ENCODE measurements at places on chromosomes 2 and 18.

GRCh38 chr2:33312355-33312754 lies 164.1 kb upstream of the RASGRP3 start:
- no peak for ATAC-seq

DNA sequence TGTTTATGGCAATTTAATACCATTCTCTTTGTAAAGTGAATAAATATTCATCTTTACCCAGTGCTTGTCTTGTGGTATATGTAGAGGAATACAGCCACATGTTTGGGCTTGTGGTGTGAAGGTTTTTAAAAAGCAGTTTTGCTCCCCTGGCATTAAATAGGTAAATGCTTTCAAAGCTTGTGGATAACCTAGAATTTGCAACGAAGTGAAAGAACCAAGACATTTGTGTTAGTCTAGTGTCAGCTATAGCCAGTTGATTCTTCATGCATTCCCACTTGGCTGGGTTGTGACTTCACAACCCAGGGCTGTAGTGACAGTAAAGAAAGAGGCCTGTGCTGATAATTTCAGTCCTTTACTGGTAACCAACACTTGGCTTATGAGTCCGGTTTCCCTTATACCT lies 32.9 kb upstream of the TOGARAM2 start:
- no peak for ATAC-seq

DNA sequence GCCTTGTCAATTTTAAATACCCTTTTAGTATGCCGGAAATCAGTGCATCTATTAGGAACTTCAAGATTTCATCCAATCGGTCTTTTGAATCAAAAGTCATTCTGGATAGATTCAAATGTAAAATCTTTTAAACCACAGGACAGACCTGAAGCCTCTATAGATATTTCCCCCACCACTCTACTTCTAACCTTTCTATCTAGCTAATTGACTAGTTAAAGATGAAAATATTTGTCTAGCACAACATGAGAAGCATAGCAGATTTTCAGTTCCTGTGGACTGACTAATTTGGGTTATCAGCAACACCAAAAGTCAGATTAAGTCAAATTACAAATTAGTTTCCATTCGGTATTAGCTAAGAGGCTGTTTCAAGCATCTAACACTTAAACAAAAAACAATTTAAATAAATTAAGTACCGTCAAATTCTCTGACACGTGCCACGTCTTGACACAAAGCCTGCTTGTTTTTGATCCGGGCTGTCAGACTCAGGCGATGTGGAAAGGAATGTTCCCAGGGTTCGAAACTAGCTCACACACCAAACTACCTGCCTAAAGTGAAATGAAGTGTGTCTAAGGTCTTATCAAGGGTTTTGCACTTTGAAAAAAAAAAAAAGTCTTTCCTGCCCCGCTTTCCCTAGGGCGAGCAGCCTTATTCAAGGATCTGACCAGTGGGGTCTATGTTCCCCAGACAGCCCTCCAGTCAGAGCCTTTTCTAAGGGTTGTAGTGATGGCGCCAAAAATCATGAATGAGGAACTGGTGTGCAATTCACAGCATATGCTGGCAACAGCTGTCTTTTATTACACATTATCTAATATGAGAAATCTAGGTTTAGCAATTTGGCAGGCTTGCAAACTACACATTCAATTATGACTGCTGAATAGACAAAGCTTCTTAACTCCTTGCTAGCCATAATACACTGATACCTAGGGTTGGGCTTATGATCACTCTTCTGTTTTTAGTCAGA lies 4.7 kb downstream of the CYTIP start:
- ATAC-seq = no peak

DNA sequence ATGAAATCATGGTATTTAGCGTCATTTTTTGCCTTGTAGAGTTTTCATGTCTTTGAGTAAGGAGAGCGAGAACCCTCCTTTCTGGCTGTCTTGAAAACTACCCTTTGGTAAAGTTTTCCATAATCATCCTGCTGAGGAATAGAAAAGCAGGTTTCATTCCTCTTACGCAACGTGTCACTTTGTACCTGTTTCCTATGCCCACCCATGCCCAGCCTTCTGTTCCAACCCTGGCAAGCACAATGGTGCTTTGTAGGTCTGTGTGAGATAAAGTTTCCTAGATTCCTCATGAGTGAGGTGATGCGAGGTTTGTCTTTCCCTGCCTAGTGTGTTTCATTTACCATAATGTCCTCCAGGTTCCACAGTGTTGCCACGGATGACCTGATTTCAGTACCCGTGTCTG lies 29.3 kb downstream of the CCDC74A start:
- no peak for ATAC-seq

DNA sequence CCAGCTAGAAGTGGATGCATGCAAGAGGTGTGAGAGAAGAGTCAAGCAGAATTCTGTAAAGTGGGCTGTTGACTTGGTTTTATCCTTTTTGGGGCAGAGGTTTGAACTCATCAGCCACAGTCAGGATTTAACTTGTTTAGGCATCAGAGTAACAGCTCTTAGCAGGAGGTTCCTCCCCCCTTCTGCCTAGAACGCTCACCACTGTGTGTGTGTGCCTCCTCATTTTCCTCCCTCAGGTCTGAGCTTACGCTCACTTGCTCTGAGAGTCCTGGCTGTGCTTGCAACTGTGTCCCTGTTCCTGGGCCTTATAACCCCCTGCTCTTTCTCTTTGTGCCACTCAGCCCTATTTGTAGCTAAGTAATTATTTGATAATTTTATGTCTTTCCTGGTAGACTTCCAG lies 167.9 kb downstream of the TMEM182 start:
- ATAC-seq = no peak

- no peak for ATAC-seq
Measured at GRCh38 chr2:45979065-45979464, 318.1 kb upstream of the EPAS1 start.

DNA sequence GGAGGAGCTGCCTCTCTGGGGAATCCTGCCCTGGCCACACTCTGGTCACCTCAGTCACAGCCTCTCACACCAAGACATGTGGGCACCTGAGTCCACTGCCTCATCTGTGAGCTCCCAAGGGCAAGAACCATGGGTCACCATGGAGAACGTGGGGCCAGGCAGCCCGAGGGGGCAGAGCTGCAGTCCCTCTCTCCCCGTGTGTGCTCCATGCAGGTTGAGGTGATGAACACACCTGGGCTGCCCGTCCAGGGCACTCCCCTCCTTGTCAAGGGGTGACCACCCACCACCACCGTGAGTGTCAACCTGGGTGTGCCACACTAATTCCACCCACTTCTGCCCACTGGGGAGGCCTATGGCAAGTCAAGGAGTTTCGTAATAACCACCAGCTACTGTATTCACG lies 159.6 kb upstream of the RAB6C start:
- ATAC-seq = no peak
